ENCODE measurements at places on chromosomes 1 and 21.
A peak's percentile ranks its signal among the peaks of the same experiment; 100 is the strongest.

- DNase-seq: no peak
Observed at GRCh38 chr1:41856151-41856943, 62.4 kb downstream of the HIVEP3 start.

DNA sequence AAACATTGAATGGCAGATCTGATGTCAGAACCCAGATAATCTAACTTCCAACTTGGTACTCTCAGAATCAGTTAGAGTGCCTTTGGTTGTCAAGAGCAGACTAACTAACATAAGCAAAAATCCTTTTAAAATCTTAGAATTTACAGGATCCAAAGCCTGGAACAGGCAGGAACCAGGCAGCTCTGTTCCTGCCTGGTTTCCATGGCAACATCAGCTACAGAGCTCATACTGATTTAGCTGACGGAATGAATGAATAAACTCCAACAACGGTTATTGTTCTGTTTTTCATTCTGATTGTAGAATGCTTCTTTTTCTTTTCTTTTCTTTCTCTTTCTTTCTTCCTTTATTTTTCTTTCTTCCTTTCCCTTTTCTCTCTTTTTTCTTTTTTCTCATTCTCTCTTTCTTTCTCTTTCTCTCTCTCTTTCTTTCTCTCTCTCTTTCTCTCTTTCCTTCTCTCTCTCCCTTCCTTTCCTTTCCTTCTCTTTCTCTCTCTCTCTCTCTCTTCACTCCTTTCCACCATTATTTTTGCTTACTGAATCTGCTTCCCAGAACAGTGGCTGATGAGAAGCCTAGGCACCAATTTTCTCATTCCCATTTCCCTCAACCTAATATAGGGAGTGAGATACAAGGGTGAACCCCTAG lies 121.6 kb downstream of the RGS7 start:
- no peak for DNase-seq

- DNase-seq: no peak
Observed at GRCh38 chr1:209884249-209884648, 53.8 kb upstream of the SYT14 start.

- no peak for DNase-seq
Observed at GRCh38 chr1:1427106-1427819, 6.2 kb upstream of the ANKRD65 start.

DNA sequence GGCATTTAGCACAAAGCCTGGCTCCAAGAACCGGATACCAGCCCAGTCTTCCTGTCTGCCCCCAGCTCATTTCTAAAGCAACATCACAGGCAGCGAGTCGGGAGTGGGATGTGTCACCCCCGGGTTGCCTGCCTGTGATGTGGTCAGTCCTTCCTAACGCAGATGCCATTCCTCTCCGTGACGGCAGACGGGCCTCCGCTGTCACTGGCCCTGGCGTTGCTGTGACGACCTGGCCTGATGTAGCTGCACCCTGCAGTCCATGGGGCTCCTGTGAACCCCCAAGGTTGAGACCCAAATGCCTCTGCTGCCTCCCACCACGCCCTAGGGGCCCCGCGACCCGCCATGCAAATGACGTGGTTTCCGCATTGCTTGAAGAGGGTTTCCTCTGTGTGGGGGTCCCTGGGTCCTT lies 12.3 kb downstream of the TNFRSF1B start:
- peak; percentile 74 for DNase-seq

DNA sequence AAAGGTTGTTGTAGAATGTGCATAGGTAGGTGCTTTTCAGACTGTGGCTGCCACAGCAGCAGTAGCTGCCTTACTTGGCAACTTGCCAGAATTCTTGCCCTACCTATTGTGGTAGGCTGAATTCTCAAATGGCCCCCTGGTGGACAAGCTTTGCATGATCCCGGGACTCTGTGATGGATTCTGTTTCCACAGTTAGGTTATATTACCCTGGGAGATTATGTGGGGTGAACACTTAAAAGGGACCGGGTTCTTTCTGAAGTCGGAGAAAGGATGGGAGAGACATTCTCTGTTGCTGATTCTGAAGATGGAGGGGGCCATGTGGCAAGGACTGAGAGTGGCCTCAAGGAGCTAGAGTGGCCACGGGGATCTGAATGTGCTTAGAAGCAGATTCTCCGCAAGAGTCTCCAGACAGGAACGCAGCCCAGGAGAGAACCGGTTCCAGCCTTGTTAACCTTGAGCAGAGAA lies 32.1 kb upstream of the KCNE1 start:
- no peak for DNase-seq

DNA sequence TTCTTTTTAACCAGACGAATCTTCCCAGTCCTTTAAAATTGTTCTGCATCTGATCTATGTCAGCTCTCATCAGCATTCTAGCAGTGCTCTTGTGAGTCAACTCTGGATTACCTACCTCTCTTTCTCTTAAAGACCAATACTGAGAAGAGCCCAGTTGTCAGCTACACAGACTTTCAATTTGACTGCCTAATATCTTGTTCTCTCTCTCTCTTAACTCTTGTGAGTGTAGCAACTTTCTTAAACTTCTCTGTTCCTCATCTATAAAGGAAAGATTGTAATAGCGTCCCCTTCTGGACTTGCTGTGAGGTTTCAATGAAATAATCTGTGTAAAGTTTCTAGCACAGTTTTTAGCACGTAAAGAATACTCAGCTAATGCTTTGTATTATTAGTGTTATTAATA lies 499.3 kb upstream of the ADAMTS5 start:
- DNase-seq: no peak

DNA sequence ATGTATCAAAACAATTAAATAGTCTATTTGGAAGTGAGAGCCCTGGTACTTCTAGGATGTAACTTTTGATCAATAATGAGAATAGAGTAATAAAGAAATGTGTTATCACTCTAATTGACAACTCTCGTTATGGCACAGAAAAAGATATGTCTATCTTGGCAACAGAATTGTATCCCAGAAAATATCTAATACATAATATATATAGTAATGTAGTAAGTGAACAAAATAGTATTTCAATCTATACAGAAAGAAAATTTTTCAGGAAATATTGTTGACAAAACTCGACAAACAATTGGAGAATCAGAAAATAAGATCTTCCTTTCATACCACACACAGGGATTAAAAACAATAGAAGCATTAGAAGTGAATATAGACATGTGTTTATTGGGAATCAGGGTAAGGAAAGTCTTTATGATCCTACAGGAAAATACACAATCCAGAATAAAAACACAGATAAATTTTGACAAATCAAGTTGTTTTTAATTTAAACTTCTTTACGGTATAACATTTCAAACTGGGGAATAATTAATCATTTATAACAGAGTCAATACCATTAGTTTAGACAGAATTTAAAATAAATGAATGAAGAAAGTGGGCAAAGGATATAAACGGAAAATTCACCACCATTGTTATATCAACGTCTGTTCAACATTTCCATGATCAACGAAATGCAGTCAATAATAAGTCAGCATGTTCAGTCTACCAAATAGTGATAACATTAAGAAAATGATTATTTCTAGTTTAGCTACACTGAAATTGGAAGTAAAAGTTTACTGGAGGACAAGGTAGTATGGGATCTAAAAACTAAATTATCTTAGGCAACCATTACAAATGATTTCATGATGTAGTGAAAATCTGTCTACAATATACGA lies 1526.5 kb upstream of the TPTE start:
- DNase-seq: no peak

DNA sequence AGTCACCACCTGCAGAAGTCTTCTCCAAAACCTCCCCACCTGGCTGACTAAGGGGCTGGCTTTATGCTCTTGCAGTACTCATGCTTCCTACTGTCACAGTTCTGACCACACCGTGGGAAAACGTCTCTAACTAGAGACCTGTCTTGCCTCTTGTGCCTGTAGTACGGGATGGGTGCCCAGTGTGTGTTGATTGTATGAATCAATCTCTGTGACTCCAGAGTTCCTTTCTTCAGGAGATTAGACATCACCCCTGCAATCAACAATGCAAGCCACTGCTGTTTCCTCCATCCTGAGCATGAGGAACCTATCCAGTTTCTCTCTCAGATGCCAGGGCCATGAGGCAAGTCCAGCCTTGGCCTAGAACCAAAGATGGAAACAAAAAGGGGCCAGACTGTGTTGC lies 64.1 kb downstream of the LRRN2 start:
- no peak for DNase-seq

- no peak for DNase-seq
Observed at GRCh38 chr1:221576268-221576667, 165.6 kb downstream of the DUSP10 start.

GRCh38 chr21:40947713-40948112 lies 100.8 kb upstream of the DSCAM start:
- no peak for DNase-seq

DNA sequence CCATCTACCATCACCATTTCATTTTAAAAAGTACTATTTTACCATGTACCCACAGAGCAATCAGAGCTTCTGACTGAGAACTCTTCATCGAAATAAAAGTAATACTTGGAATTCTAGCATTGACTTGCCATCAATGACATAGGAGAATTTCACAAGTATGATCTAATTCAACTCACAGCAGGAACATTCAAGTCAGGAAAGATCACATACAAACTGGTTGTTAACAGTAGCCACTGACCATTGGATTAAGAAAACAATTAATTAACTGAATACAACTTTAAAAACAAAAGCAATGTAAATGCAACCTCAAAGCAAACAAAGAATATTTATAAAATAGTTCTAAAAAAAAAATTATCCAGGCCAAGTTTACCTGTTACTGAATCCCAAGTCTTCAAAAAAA lies 18.8 kb downstream of the RNF115 start:
- DNase-seq: no peak

- DNase-seq: peak; percentile 30
Observed at GRCh38 chr1:168084396-168085231, 52.1 kb downstream of the GPR161 start.

GRCh38 chr1:201011616-201012015 lies 11.9 kb downstream of the KIF21B start:
- DNase-seq: no peak

DNA sequence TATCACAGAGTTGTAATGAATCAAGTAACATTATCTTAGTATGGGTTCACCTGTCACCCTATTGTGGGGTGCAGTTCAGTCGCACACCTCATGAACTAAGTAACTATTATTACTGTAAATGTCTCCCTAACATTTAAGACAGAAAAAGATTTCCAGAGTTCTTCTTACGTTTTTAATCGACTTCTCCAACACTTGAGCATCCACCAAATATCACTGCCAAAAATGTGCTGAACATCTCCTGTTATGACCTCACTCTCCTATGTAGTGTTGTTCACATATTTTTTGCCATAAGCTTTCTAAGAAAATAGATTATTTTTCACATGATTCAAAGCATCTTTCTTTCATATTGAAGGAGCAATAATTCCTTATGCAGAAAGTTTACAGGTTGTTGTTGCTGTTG lies 1.3 kb downstream of the TTLL7 start:
- no peak for DNase-seq

GRCh38 chr1:40664167-40664537 lies 1.3 kb downstream of the RIMS3 start:
- no peak for DNase-seq

- DNase-seq: no peak
Observed at GRCh38 chr1:197213193-197213592, 54.9 kb upstream of the CRB1 start.

DNA sequence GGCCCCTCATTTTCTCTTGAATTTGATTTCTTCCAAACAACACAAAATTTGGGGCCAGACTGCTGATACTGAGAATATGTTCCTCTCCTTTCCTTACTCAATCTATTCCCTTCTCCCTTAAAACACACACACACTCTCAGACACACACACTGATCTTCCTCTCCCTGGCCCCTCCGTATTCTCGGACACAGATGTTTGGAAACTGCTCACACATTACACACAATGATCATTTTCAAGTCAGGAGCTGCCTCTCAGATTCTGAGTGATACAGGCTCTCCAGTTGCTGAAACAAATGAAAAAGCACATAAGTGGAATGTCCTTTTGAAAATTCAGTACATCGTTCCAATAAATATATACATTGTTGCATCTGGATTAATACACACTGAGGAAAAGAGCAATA lies 161.3 kb downstream of the CLEC20A start:
- DNase-seq: no peak

GRCh38 chr1:14706631-14707030 lies 108.1 kb downstream of the KAZN start:
- no peak for DNase-seq

DNA sequence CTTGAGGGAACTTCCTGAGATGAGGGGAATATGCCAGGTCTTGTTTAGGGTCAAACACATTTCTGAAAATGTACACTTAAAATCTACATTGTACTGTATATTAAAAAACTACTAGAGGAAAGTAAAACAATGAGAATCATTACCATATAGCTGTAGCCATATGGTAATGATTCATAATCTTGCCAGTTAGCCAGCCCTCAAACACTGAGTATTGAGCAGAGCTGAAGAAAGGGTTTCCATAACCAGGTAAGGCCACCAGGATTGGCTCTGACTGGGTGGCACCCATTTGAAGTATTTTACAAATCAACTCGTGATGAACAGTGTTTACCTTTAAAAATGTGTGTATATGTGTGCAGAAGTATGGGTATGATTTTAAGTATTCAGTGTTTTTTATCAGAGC lies 226.7 kb downstream of the SLC45A1 start:
- DNase-seq: no peak

DNA sequence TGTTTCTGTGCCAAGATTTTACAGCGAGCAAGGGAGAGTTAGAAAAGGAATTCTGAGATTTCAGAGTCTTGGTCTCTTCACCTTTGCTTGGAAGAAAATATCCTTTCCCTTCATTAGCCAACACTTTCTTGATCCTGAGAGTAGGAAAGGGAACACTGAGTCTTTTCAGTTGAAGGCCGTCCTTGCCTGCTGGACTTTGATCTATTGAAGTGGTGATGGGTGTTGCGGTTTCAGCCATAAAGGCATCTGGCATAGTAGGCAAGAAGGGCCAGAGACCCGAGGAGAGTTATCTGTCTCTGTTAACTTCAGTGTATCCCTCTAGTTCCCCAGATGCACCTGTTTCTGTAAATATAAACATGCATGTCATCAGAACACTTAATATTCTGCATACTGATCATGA lies 9.7 kb downstream of the SELE start:
- DNase-seq: no peak

DNA sequence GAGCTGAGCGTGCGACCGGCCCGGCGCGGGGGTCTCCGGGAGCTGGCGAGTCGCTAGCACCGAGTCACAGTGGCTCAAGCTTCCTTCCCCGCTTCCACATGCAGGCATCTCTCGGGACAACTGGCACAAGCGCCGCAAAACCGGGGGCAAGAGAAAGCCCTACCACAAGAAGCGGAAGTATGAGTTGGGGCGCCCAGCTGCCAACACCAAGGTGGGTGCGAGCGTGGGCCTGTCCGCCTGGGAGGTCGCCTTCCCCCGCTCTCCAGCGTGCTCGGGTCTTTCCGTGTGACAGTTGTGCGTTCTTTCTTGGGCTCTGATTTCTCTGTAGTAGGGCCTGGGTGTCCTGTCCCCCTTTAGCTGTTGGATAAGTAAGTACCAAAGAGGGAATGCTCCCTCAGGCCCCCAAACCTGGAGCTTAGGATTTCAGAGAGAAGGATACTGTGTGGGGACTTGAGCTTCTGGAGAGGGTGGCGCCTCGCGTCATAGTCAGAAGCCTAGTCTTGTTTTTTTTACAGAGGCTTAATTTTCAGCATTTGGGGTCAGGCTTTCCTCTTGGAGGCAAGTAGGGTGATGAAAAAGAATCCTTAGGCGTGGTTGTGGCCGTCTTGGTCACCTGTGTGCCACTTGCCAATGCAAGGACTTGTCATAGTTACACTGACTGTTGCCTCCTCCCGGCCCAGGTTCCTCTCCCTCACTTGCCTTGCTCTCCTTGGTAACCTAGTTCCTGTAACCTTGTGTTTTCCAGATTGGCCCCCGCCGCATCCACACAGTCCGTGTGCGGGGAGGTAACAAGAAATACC lies 790 bp downstream of the RPS8 start:
- DNase-seq: no peak

GRCh38 chr1:41534181-41535076 lies 49.9 kb upstream of the EDN2 start:
- no peak for DNase-seq
